GM04504 (cell line): ENCODE measurements at places on chromosomes 1 and 21.

GRCh38 chr21:33427051-33427450 lies 23.8 kb downstream of the IFNGR2 start:
- no peak for DNase-seq

DNA sequence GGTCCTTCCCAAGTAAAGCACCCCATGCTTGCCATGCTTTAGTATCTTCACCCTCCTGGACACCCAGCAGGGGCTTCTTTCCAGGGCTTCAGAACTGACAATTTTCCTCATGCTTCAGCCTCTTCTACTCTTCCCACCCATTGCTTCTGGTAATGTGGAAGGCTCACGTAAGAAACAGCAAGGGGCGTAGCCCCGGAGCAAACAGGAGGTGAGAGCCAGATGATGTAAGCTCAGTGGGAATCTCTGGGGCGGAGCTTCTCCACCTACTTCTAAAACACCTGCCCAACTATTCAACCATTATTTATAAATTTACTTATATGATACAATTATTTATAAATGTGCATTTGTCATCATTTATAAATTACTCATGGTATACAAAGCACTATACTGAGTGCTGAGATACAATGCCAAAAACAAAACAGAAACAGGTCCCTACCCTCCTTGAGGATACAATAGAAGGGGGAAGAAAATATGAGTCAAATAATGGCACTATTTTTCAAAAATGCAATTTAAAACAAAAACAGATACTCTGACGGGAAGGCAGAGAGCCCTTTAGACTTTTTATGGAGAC lies 140.1 kb upstream of the CAMK1G start:
- no peak for DNase-seq

- DNase-seq = no peak
These were observed 1.8 kb downstream of the ZNF683 start for GRCh38 chr1:26370591-26371382.

- no peak for DNase-seq
These were observed 1.1 kb downstream of the SRM start for GRCh38 chr1:11058595-11059154.

- no peak for DNase-seq
These were observed 93.4 kb downstream of the BCAR3 start for GRCh38 chr1:93588206-93588605.

- no peak for DNase-seq
These were observed 746.9 kb upstream of the ADGRL2 start for GRCh38 chr1:81053826-81054225.

DNA sequence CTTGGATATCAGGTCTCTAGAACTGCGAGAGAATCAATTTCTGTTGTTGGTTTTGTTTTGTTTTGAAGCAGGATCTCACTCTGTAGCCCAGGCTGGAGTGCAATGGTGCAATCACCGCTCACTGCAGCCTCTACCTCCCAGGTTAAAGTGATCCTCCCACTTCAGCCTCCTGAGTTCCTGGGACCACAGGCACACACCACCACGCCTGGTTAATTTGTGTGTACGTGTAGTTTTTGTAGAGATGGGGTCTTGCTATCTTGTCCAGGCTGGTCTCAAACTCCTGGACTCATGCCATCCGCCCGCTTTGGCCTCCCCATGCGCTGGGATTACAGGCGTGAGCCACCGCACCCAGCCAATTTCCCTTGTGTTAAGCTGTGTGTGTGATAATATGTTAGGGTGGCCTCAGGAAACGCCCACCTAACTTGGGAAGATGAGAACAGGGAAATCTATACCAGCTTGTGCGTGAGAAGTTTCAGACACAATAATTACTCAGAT lies 109.6 kb downstream of the SIK1 start:
- no peak for DNase-seq

GRCh38 chr21:29301691-29302090 lies 3.0 kb downstream of the BACH1 start:
- DNase-seq = no peak

DNA sequence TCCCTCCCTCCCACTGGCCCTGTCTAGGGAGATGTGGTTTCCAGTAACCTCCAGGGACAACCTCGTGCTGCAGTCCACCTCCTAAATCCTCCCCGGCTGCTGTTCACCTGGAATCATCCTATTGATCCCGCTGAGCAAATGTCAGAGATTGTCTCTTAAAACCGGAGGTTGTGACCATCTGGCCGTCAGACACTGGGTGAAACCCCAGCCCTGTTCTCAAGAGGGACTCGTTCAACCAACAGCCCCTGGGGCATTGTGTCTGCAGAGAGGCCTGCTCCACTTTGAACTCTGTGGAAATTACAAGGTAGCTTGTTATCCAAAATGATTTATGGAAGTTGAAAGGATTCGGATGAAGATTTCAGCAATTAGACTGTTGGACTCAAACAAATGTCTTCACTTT lies 498.0 kb downstream of the MATN1 start:
- no peak for DNase-seq

DNA sequence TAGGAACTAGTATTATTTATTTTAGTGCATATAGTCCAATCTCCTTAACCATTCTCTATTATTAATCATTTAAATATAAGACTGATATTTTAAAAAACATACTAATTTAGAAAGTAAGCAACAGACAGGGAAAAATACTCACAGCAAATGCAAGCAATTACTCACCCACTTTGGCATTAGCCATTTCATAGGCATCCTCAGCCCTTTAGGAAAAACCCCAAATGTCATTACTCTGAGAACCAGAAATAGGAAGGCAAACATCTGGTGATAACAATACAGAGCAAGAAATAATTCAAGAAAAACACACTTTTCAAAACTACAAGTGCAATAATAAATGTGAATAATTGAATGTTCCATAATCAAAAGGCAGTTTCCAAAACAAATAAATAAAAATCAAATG lies 545.1 kb downstream of the PLPP3 start:
- peak; percentile 33 for DNase-seq

DNA sequence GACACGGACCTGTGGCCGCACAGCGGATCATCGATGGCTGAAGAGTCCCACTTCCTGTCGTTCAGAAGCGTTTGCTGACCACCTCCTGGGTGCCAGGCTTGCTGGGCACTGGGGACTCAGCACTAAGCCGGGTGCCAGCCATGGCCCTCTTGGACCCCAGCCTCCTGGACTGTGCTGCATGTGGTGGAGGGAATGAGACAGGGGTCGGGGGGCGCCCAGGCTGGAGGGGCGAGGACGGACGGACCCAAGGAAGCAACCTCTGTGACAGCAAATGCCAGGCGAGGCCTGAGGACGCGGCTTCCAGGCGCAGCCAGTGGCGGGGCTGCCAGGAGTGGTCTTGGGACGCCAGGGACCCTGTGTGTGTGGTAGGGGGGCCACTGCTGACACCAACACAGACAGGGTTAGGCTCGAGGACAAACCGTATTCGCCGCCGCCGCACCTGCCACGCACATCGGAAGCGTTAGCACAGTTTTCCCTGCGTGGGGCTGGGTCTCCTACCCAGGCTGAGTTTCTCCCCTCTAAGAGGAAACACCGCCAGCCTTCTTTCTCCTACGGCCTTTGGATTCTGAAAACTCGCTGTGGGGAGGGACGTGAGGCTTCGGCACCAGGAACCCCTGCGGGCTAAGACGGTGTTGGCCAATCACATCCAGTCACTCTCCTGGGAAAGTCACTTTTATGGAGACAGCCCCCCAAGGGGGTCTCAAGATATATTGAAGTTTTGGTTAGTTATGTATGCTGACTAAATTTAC lies 3.1 kb upstream of the MXRA8 start:
- DNase-seq = no peak

DNA sequence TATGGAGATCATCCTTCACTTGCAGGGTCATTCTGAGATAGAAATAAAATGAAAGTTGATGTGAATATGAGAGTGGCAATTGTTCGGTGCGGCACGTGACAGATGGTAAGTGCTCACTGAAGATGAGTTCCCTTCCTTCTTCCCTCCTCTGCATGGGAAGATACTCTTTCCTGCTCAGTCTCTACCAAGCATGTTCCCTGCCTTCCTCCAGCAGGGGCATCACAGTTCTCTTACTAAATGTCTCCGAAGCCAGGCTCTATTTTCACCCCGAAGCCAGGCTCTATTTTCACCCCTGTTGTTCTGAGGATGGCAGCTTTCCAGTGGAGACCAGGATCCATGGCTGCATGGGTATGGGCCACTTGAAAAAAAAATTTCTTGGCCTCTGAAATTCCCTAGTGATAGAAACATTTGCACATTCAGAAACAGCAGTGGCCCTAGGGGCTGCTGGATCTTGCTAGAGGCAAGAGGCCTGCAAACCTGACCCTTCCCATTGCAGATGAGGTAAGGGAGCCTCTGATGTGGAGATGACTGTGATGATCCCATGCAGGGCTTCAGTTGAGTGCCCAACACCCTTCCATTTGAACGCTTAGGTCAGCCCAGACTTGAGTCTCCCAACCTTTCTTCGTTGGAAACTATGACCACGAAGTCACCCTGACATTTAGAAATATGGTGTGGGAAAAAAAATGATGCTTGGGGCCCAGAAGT lies 123.7 kb upstream of the HMGB4 start:
- DNase-seq = no peak

- peak; percentile 50 for DNase-seq
These were observed 9.7 kb upstream of the SRP9 start for GRCh38 chr1:225767634-225768540.

DNA sequence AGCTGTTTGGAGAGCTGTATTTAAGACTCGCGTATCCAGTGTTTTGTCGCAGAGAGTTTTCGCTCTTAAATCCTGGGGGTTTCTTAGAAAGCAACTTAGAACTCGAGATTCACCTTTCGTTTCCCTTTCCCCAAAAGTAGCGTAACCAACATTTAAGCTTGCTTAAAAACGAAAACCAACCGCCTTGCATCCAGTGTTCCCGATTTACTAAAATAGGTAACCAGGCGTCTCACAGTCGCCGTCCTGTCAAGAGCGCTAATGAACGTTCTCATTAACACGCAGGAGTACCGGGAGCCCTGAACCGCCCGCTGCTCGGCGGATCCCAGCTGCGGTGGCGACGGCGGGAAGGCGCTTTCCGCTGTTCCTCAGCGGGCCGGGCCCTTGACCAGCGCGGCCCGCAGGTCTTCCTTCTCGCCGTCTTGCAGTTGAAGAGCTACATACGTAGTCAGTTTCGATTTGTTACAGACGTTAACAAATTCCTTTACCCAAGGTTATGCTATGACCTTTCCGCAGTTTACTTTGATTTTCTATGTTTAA lies 1.9 kb downstream of the OLIG1 start:
- no peak for DNase-seq

- no peak for DNase-seq
These were observed 82.1 kb downstream of the NENF start for GRCh38 chr1:212514782-212515181.

GRCh38 chr1:179883040-179883744 lies 1.1 kb downstream of the TOR1AIP1 start:
- DNase-seq = no peak

DNA sequence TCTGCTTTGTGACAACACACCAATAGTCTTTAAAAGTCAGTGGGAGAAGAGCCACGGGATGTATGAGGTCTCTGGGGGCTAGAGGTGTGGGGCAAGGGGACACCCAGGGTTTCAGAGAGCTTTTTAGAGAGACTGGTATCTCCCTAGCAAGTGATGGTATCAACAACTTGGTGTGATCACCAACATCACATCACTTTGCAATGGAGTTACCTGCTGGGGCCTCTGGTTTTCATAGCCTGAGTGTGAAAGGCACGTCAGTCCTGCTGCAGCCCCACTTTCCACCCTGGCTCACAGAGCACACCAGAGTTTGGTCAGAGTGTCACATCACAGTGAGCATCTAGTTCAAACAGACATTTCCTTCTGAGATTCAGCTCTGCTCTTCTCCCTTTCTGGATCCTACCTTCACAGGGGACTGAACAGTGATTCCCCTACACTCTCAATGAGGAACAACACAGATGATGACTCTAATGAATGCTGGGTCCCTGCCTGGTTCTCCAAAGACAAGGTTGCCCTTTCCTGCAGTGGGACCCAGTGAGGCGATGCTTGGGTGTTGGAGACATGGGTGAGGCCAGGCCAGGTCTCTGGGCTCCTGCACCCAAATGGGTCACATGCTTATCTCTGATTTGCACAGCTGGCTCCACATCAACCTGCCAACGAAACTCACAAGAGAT lies 2.0 kb upstream of the MAN1C1 start:
- no peak for DNase-seq

DNA sequence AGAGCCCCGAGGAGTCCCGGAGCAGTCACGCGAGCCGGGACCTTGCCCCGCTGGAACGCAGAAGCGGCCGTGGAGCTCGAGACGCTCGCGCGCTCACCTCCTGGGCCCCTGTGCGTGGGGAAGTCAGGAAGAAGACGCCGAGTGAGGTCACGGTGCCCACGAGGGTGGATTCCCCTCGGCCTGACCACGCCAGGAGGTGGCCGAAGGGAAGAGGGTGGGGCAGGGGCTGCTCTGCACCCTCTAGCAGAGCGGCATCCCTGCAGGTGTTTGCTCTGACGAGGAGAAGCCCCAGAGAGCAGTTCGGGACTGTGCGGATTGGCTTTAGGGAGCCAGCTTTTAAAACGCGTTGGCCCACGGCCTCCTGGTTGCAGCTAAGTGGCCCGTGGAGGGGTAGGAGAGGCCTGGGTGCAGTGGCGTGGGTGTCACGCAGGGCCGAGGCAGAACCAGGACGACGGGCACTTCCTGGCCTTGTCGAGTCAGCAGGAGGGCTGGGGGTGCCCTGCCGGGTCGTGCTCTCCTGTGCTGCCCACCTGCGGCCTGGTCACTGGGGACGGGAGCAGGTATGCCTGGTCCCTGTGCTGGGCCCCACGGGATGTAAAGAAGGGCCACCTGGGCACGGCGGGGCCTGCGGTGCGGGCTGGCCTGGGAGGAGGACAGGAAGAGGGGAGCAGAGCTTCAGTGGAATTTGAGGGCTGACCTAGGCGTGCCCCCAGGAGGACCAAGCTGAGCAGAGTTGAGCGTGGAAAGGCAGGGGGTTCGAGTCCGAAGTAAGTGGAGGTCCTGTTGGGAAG lies 1.0 kb downstream of the PDXK start:
- DNase-seq = no peak
